ENCODE measurements at places on chromosomes 6 and 20.

DNA sequence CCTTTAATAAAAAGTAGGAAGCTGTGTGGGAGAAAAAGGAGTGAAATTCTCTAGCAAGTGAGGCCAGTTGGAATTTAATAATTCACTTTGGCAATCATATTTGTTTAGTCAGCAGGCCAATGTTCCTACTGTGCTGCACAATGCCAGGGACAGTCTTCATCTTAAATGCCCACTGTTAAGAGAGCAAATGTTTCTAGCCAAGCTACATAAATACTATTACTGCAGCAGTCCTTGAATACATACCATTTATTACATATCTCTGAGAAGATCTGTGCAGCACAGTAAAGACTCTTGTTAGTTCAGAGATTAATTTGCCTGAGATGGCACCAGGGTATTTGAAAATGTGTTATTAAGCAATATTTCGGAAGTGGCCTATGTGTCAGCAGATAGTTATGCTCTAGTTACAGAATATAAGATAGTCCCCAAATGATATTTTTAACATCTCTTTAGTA is 105.4 kb downstream of the OGFRL1 start:
- DNase-seq: no peak

DNA sequence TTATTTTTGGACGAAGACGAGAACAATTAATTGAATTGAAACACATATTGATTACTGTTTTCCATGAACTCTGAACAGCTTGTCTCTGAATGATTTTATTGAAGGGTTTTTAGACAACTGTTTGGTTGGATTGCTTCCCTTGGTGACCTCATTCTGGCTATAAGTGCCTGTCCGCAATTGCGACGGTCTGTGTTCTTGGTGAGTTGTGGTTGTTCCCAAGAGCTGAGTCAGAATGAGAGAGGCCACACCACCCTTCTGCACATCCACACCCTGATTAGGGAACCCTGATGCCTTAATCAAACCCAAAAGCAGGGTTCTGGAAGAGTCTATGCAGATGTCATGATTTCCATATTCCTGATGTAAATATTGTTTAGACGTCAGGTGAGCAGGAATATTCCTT is 747.0 kb downstream of the PTPRT start:
- no peak for DNase-seq

- DNase-seq: no peak
Observed at GRCh38 chr20:40743141-40743775, 54.2 kb upstream of the MAFB start.

DNA sequence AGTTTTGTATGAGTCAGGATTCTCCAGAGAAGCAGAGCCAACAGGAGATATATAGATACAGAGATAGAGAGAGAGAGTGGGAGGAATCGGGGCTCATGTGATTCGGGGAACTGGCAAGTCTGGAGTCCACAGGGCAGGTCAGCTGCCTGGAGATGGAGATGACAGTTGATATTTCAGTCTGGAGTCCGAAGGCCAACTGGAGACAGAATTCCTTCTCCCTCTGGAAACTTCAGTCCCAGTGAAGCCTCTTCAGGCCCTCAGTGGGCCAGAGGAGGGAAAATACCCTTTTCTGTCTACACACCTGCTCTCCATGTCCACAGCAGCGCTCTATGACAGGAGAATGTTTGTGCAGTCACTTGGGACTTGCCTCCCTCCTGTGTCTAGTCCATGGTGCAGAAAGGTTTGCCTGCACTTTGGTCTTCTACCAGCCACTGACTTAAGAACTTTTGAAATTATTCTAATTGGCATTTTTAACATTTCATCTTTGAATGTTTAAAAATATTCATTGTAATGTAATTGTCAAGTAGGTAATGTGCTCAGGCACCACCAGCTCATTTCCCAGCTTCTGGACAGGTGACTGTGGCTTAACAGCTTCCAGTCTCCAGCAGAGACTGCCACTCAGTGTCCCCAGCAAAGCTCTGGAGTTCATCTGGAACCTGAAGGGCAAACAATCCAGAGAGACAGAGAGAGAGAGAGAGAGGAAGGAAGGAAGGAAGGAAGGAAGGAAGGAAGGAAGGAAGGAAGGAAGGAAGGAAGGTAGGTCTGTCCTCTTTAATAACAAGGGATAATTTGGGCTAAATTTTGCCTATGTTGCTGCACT is 43.8 kb upstream of the AFDN start:
- DNase-seq: no peak

DNA sequence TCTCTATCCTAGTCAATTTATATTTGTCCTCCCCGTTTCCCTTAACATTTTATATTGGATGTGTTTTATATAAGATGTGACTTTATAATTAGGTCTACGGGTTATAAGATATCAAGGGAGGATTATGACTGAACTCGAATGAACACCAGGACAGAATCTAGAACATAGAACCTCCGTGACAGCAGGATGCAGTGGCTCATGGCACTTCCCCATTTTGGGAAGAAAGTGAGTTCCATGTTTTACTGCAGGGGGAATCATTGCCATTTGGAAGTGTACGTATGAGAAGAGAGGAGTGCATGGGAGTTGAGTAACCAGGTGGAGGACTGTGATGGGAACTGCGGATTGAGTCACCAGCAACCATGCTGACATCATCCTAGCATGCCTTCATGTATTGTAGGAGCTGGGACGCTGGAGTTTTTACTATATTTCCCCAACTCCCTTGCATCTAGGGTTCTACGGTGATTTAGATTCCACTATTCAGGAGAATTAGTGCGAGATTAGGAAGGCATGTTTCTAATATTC is 56.1 kb upstream of the FOXC1 start:
- no peak for DNase-seq

Data from brain microvascular endothelial cell (primary cell).